ENCODE measurements at places on chromosomes 7 and 10. TPM values are rescaled to one million over a fixed set of nuclear protein-coding genes. Genes with fewer than 3 reads are reported as not detected.

Gene PRPS1L1
- total RNA-seq = not detected

Gene ZNF365
- 2.0 TPM for total RNA-seq

Gene GSAP
- total RNA-seq = 19.1 TPM

Gene GIMAP4
- 23.6 TPM for total RNA-seq

Gene MRPS24
- total RNA-seq = 63.1 TPM

Gene ANKRD1
- total RNA-seq = not detected

Gene CCDC136
- 4.5 TPM for total RNA-seq

Gene SMARCD3
- total RNA-seq = 11.8 TPM

Gene RAPGEF5
- 0.17 TPM for total RNA-seq

Gene GOLGA7B
- 6.1 TPM for total RNA-seq

Gene PTPRN2
- total RNA-seq = 0.34 TPM

Gene PARP12
- 76.7 TPM for total RNA-seq

Gene CLIP2
- 2.7 TPM for total RNA-seq

Gene HIBADH
- 6.3 TPM for total RNA-seq

Gene LHFPL3
- not detected for total RNA-seq

DNA sequence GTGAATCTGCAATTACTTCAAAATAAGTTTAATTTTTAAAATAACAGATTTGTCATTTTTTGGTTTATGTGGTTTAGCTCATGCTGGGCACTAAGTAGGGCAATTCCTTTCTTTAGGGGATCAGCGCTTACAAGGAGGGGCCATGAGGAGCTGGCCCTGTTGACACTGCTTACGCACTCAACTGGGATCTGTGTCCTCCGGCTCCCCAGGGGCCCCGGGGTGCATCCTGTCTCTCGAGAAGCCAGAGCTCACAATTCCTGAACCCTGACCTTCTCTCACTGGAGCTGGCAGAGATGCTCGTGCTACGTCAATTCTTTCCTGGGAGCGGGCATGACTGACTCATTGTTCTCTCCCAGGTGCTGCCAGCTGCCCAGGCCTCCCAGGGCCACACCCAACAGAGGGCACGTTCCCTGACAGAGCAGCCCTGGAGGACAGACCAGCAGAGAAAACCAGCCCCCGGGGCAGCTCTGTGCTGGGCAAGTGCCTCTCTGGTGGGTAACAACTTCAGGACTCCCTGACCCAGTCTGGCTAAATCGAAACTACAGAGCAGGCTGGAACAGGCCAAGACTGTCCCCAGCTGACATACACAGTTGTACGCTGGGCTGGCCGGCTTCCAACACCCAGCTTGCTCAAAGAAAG lies 36.8 kb downstream of the CTBP2 start:
- no peak for DNase-seq
- no peak overlapping the region for H3K27ac ChIP-seq
- H3K36me3 ChIP-seq = no peaks in the 10 kb centered on the region
- no peak overlapping the region for H3K4me3 ChIP-seq
- H3K27me3 ChIP-seq = no peaks in the 10 kb centered on the region

- H3K4me1 ChIP-seq = no peaks in the 10 kb centered on the region
- H3K36me3 ChIP-seq = no peaks in the 10 kb centered on the region
- no peak overlapping the region for H3K27ac ChIP-seq
- no peak overlapping the region for H3K4me3 ChIP-seq
- DNase-seq = no peak
- H3K27me3 ChIP-seq = no peaks in the 10 kb centered on the region
Observed at GRCh38 chr10:43904301-43904700, 255.6 kb upstream of the ZNF32 start.

GRCh38 chr7:64098-64915 lies 128.1 kb upstream of the FAM20C start:
- H3K4me3 ChIP-seq = no peak overlapping the region
- DNase-seq = no peak
- no peaks in the 10 kb centered on the region for H3K36me3 ChIP-seq
- H3K4me1 ChIP-seq = no peaks in the 10 kb centered on the region
- no peaks in the 10 kb centered on the region for H3K27me3 ChIP-seq
- no peak overlapping the region for H3K27ac ChIP-seq

DNA sequence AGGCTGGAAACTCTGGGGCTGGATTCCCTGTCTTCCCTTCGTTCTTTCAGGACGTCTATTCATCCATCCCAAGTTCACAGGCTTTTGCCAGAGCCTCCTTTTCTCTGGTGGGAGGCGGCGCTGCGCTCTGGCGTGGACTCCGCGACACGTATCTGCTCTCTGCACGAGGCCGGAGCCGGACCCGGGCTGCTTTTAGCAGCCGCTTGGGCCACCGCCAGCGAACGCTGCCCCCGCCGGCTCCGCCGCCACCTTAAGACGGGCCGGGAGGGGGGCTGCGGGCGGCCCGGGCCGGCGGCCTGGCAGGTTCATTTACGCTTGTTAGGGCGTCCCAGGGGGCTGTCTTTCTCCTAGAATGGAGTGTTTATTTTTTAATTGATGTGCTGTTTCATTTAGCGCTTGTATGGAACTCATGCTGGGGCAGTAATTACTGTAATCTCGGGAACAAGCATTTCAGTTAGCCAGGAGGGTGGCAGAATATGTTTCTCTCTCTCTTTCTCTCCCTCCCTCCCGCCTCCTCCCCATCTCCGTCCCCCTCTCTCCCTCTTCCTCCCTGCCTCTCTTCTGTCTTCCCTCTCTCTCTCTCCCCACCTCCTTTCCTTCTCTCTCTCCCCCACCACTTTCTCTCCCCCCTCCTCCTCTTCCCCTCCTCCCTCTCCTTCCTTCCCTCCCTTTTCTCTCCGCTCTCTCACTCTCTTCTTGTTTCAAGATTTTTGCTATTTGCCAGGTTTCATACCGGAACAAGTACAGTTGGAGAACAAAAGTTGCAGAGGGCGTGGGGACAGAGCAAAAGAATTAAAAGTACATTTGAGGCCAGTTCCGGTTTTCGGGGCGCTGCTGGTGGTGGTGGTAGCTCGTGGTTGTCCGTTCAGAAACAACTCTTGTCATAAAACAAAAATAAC lies 1.3 kb upstream of the FZD8 start:
- H3K4me3 ChIP-seq = peak overlapping the region; percentile 65
- H3K27me3 ChIP-seq = peaks cover 5% of the 10 kb centered on the region
- H3K4me1 ChIP-seq = peaks cover 31% of the 10 kb centered on the region
- no peaks in the 10 kb centered on the region for H3K36me3 ChIP-seq
- H3K27ac ChIP-seq = no peak overlapping the region
- DNase-seq = no peak

DNA sequence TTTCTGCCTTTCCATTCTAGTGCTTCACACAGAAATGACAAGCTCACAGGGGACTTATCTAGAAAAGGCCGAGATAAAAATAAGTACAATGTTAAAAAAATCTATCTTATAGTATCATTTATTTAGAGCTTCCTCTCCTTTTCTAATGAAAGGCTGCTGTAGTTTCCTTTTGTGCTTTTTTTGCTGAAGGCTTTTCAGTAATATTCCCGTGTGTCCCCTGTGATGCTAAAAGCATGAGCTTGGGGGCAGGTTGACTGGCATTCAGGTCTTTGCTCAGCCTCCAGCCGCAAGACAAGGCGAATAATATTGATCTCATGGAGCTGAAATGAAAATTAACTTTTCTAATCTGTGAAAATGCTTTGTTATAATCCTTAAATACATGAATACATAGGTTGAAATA lies 143.0 kb downstream of the ST7 start:
- no peaks in the 10 kb centered on the region for H3K27me3 ChIP-seq
- DNase-seq = no peak
- H3K4me1 ChIP-seq = no peaks in the 10 kb centered on the region
- no peak overlapping the region for H3K4me3 ChIP-seq
- H3K36me3 ChIP-seq = no peaks in the 10 kb centered on the region

DNA sequence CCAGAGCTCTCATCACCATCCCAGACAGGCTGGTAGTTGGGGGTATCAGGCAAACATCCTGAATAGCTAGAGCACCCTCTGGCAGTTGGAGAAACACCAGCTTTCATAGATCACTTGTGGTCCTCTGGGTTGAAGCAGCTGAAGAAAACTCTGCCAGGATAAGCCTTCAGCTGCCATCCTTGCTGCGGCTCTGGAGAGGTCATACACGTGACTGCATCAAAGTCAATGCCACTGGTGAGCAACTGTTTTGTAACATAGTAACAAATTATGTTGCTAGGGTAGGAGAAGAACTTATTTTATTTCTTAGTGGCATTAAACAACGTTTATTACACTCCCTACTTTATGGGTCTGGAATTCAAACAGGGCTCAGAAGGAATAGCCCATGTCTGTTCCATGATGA lies 19.2 kb upstream of the PANK1 start:
- H3K4me1 ChIP-seq = no peaks in the 10 kb centered on the region
- no peak overlapping the region for H3K4me3 ChIP-seq
- H3K27me3 ChIP-seq = no peaks in the 10 kb centered on the region
- H3K36me3 ChIP-seq = no peaks in the 10 kb centered on the region

GRCh38 chr7:155660758-155661093 lies 16.3 kb downstream of the RBM33 start:
- H3K4me3 ChIP-seq = no peak overlapping the region
- H3K4me1 ChIP-seq = peaks cover 35% of the 10 kb centered on the region
- no peak for DNase-seq
- H3K27ac ChIP-seq = no peak overlapping the region
- peaks cover 8% of the 10 kb centered on the region for H3K36me3 ChIP-seq

- H3K27me3 ChIP-seq = no peaks in the 10 kb centered on the region
- peaks cover 35% of the 10 kb centered on the region for H3K36me3 ChIP-seq
- no peaks in the 10 kb centered on the region for H3K4me1 ChIP-seq
- no peak for DNase-seq
- H3K4me3 ChIP-seq = no peak overlapping the region
Observed at GRCh38 chr10:74079936-74080590, 70.6 kb downstream of the AP3M1 start.

DNA sequence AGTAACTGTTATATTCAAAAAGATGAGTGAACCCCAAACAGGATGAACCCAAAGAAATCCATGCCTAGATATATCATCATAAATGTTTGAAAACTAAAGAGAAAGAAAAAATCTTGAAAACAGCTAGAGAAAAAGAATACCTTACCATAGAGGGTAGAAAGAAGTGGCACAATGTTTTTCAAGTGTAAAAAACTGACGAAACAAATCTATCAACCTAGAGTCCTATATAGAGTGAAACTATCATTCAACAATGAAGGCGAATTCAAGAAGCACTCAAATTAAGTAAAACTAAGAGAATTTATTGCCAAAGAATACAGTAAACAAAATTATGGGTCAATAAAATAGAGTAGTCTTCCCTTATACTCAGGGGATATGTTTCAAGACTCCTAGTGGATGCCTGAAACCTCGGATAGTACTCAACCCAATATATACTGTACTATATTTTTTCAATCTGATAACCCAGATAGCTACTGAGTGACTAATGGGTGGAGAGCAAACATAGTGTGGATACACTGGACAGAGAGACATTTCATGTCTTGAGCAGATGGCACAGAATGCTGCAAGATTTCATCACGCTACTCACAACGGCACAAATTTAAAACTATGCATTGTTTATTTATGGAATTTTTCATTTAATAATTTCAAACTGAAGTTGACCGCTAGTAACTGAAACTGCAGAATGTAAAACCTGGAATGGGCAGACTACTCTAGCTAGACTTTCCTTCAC lies 52.6 kb upstream of the TMEM106B start:
- no peak for DNase-seq
- H3K36me3 ChIP-seq = no peaks in the 10 kb centered on the region
- H3K4me3 ChIP-seq = no peak overlapping the region
- no peak overlapping the region for H3K27ac ChIP-seq
- H3K27me3 ChIP-seq = no peaks in the 10 kb centered on the region
- H3K4me1 ChIP-seq = no peaks in the 10 kb centered on the region

GRCh38 chr10:58393317-58393716 lies 8.1 kb downstream of the TFAM start:
- H3K27ac ChIP-seq = no peak overlapping the region
- no peak for DNase-seq
- H3K36me3 ChIP-seq = peaks cover 87% of the 10 kb centered on the region
- H3K4me1 ChIP-seq = no peaks in the 10 kb centered on the region
- H3K27me3 ChIP-seq = no peaks in the 10 kb centered on the region

DNA sequence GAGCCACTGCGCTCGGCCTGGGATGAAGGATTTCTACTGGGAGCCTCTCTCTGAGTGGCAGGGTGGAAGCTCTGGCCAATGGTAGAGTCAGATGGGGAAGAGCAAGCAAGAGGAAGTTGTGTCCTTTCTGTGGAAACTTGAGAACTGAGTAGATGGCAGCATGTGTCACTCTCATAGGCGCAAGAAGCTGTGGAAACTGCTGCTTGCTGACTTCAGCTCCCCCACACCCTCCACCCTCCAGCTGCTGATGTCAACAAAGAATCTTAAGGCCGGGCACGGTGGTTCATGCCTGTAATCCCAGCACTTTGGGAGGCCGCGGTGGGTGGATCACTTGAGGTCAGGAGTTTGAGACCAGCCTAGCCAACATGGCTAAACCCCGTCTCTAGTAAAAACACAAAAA lies 39.8 kb upstream of the SRGN start:
- no peaks in the 10 kb centered on the region for H3K27me3 ChIP-seq
- H3K4me1 ChIP-seq = peaks cover 52% of the 10 kb centered on the region
- no peak overlapping the region for H3K27ac ChIP-seq
- H3K36me3 ChIP-seq = no peaks in the 10 kb centered on the region
- no peak for DNase-seq

DNA sequence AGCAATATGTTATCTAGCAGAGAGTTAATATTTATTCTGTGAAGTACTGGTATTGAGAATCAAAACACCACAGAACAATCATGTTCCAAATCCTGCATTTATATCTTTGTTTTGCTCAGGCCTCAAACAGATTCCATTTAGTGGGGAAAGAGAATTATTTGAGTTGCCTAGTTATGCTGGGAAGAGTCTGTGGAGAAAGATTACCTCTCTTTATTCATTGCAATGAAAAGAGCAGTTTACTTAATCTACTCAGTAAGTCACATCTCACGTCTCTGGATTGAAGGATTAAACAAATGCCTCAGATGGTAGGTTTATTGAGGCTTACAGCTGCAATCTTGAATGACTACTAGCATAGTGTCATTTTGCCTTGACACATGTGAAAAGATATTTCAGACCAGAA lies 76.4 kb downstream of the RUNDC3B start:
- DNase-seq = no peak
- H3K27ac ChIP-seq = no peak overlapping the region
- H3K4me1 ChIP-seq = no peaks in the 10 kb centered on the region
- no peaks in the 10 kb centered on the region for H3K36me3 ChIP-seq
- no peak overlapping the region for H3K4me3 ChIP-seq

- no peak overlapping the region for H3K4me3 ChIP-seq
- no peaks in the 10 kb centered on the region for H3K36me3 ChIP-seq
- no peaks in the 10 kb centered on the region for H3K4me1 ChIP-seq
- no peak for DNase-seq
Observed at GRCh38 chr7:95141755-95142154, 182.6 kb downstream of the PON1 start.

- H3K4me3 ChIP-seq = no peak overlapping the region
- H3K27ac ChIP-seq = no peak overlapping the region
- no peaks in the 10 kb centered on the region for H3K27me3 ChIP-seq
- DNase-seq = no peak
Observed at GRCh38 chr10:68166871-68167585, 57.7 kb downstream of the MYPN start.

GRCh38 chr10:34729619-34730018 lies 85.5 kb downstream of the PARD3 start:
- no peaks in the 10 kb centered on the region for H3K4me1 ChIP-seq
- H3K4me3 ChIP-seq = no peak overlapping the region
- no peaks in the 10 kb centered on the region for H3K36me3 ChIP-seq
- no peak overlapping the region for H3K27ac ChIP-seq
- H3K27me3 ChIP-seq = no peaks in the 10 kb centered on the region

- H3K27ac ChIP-seq = no peak overlapping the region
- no peak overlapping the region for H3K4me3 ChIP-seq
- no peaks in the 10 kb centered on the region for H3K27me3 ChIP-seq
- DNase-seq = no peak
- H3K36me3 ChIP-seq = no peaks in the 10 kb centered on the region
- H3K4me1 ChIP-seq = no peaks in the 10 kb centered on the region
Observed at GRCh38 chr7:15669443-15670090, 16.9 kb downstream of the MEOX2 start.
